ENCODE measurements at places on chromosomes 7 and 10. TPM values are rescaled to one million over a fixed set of nuclear protein-coding genes. Genes with fewer than 3 reads are reported as not detected.

- no peak for DNase-seq
Measured at GRCh38 chr7:39721919-39722597, 98.7 kb downstream of the RALA start.

DNA sequence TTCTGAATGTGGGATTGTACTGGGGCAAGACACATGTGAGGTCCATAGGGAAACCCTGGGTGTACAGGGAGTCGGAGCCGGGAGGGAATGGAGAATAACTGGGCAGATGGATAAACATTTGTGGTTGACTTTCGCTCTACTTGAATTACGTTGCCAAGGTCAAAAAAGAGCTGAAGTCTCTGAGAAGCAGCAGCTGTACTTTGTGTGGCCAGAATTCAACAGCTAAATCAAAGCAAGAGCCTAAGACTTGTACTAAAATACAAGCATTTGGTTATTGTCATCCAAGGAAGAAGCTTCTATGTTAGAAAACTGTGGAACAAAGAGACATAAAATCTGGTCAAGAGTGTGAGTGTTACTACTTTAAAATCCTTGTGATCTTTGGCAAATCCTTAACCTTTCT, 457.2 kb downstream of the ARL4A start:
- DNase-seq: no peak

- DNase-seq: peak; percentile 68
Measured at GRCh38 chr10:31320550-31321211, 1.7 kb downstream of the ZEB1 start.

DNA sequence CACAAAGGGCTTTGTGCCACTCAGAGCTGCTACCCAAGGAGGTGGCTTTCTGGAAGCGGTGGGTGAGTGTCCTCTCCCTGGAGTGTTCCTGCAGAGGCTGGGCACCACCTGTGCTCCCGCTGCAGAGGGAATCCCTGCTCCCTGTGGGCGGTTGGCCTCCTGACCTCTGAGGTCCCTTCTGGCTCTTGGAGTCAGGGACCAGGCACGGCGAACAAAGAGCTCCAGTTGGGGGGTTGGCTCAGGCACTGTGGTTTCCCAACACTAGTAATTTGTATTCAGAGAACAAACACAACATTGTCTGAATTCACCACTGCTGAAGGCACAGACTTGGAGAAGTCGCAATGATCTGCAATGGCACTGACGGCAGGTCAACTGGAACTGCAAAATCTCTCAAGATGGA, 328.9 kb downstream of the PRPF18 start:
- no peak for DNase-seq

Gene FBXO24
- total RNA-seq: 0.76 TPM

Gene FEZF1
- 0.67 TPM for total RNA-seq

Gene KAZALD1
- 6.9 TPM for total RNA-seq

Gene CTAGE15
- total RNA-seq: 1.6 TPM

Measured in type B pancreatic cell (in vitro differentiated cells).